ENCODE measurements at places on chromosomes 16 and 17.

- no peak for ATAC-seq
Observed at GRCh38 chr17:6641247-6641863, 495 bp downstream of the TXNDC17 start.

- no peak for ATAC-seq
Observed at GRCh38 chr17:51853857-51854256, 304.7 kb downstream of the CA10 start.

GRCh38 chr17:80265205-80266068 lies 4.8 kb downstream of the RNF213 start:
- peak; percentile 46 for ATAC-seq

GRCh38 chr16:72073560-72074230 lies 10.7 kb downstream of the HPR start:
- no peak for ATAC-seq

- ATAC-seq = no peak
Observed at GRCh38 chr17:28357901-28358197, 522 bp upstream of the POLDIP2 start.

DNA sequence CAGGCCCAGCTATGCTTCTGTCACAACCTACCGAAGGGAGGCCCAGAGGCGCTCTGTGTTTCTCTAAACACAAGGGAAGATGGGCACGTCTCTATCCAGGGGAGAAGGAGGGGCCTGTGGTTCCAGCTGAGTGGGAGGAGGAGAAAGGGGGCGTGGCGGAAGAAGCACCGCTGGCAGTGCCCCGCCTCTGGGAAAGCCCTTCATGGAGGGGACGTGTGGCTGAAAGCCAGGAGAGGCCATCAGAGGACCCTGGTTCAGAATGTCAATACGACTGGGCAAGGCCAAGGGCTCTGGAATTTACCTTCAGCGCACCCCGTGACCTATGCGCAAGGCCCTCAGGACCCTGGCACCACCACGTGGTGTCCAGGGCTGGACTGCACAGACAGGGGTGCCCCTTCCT lies 12.3 kb upstream of the SLC38A8 start:
- no peak for ATAC-seq

DNA sequence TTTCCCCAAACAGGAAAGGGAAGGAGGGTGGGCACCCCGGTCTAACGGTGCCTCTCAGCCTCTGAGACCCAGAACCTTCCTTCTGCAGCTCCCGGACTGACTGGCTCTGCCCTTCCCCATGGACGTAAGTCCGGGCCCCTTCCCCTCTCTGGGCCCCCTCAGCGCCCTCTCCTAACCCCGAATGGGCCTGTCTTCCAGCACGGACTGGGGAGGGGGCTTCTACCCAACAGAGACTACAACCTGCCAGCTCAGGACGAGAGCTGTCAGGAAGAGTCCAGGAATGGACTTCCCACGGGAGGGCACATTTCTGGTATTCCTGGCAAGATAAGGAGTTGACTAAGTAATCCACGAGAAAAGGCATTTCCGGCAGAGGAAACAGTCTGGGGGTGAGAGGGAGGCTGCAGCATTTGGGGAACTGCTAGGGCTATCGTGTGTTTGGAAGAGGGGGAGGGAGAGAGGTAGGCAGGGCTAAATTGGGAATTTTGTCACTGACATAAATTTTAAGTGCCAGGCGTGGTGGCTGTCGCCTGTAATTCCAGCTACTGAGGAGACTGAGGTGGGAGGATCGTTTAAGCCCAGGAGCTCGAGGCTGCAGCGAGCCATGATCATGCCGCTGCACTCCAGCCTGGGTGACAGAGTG lies 12.1 kb upstream of the ALDOA start:
- ATAC-seq = no peak

GRCh38 chr16:89742948-89743347 lies 21.6 kb downstream of the ZNF276 start:
- no peak for ATAC-seq

- no peak for ATAC-seq
Observed at GRCh38 chr17:59513934-59514841, 51.2 kb upstream of the DHX40 start.

- ATAC-seq = no peak
Observed at GRCh38 chr16:85928401-85928820, 29.4 kb downstream of the IRF8 start.

DNA sequence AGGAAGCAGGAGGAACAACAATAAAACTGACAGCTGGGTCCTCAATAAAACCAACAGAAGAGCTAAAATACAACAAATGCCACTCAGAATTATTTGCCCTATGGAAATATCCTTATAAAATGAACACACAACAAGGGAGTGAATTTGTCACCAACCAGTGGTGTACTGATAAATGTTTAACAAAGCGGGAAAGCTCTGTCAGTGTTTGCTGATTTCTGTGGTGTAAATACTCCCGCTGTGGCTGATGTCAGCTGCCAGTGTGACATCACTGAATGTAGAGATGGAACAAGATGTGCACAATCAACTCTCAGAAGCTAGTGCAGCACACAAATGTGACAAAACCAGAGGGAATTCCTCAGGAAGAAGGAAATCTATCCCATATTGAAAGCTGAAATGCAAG lies 51.9 kb downstream of the CDYL2 start:
- no peak for ATAC-seq

GRCh38 chr16:56652600-56652999 lies 914 bp downstream of the MT1B start:
- ATAC-seq = no peak

- peak; percentile 55 for ATAC-seq
Observed at GRCh38 chr17:67503184-67503583, 126.1 kb downstream of the PITPNC1 start.

DNA sequence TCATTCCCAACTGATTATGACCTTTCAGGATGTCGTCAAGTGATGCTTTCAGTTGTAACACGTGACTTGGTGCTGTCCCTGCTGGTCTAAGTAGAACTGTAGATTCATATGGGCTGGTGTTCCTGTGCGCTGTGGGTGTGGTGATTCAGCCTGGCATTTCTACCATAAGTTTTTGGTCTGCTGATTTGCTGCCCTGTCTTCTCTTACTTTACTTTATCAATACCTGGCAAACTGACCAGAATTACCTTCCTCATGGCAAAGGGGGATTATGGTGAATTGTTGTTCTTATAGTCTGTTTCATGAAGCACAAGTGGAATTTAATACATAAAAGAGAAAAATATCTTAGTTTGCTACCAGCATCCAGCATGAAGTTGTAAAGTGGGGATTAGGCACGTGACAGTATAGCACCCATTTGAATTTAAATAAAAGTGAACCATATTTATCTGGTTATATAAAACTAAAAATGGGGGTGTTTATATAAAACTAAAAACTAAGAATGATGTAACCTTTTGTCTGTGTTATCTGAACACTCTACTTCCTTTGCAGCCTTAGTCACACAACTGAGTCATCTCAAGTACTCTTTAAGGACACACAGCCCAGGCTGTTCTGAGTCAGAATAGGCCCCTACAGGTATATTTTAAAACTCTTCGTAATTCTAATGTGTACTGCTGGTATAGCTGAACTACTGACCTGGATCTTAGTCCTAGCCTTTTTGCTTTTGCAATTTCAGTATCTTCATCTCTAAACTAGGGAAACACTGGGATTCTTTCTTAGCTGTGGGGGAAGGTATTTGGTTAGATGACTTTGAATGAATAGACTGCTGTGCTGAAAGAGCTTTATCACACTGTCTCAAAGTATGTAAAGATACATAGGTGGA lies 28.3 kb downstream of the TTC19 start:
- ATAC-seq = peak; percentile 99

- no peak for ATAC-seq
Observed at GRCh38 chr16:86087896-86088230, 188.9 kb downstream of the IRF8 start.

DNA sequence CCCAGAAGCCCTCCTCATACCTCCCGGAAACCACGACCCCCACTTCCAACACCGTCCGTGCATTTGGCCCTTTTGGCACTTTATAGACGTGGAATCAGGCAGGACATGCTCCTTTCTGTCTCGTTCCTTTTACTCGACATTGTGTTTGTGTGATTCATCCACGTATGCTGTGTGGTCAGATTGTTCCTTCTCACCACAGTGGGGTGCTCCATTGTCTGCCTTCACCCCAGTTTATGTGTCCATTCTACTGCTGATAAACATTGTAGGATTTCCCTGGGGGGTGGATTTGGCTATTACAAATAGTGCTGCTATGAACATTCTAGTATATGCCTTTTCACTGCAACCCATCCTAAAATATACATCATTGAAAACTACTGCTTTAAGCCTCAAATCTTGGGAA lies 28.9 kb upstream of the RPH3AL start:
- no peak for ATAC-seq

DNA sequence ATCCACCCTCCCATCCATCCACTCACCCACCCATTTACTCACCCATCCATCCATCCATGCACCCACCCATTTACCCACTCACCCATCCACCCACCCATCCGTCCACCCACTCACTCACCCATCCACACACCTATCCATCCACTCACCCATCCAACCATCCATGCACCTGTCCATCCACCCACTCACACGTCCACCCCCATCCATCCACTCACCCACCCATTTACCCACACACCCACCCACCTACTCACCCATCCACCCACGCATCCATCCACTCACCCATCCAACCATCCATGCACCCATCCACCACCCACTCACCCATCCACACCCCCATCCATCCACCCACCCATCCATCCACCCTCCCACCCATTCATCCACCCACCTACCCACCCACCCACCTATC lies 12.2 kb downstream of the SOX8 start:
- no peak for ATAC-seq

- ATAC-seq = peak; percentile 18
Observed at GRCh38 chr16:11361701-11362451, 16.6 kb downstream of the RMI2 start.

DNA sequence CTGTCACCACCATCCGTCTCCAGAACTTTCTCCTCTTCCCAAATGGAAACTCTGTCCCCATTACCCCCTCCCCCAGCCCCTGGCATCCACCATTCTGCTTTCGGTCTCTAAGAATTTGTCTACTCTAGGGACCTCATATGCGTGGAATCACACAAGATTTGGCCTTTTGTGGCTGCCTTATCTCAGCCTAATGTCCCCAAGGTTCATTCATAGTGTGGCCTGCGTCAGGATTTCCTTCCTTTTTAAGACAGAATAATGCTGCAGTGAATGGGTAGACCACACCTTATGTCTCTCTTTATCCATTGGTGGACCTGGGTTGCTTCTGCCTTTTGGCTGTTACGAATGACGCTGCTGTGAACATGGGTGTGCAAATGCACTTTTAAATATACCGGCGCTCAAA lies 139.7 kb upstream of the PLCG2 start:
- no peak for ATAC-seq

DNA sequence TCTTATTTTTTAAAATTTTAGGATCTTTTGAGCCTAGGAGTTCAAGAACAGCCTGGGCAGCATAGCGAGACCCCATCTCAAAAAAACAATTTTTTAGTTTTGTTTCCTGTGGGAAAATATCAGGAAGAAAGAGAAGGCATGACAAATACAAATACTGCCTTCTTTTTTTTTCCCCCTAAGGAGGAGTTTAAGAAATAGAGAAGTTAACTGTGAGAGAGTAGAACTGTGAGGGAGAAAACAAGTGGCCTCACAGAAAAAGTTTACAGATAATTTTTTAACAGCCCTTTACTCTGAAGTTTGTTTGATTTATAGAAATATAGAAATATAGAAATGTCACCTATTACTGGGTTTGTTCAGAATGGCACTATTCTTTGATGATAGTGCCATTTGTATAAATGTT lies 21.1 kb downstream of the TTYH2 start:
- no peak for ATAC-seq

DNA sequence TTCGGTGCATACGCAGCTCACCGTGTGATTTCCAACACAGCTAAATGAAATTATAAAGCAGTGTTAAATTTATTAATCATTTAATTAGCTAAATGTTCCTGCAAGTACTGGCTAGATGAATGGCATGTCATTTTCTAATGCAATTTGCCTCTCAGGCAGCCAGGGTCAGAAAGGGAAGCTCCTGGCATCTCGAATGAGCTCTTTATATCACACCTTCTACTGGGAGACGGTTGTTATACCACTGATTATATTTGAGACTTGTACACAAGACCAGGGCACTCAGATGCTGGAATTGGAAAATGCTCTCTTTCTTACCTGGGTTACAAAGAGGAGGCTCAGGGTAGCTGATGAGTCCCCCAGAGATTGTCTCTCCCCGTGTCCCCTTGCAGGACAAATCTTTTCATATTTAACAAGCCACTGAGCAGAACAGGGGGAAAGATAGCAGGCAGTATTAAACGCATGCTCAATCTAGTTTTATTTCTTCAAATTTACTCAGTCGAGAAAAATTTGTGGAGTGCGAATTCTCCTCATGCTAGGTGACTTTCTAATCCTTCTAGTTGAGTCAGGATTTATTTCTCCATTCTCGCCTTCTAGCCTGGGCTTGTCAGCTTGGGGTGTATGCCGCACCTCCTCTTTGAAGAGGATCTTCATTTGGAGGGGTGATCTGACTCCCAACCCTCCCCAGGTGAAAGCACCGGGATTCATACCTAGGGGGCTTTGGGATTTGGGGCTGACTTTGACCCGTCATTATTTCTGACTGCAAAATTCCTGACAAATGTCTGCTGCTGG lies 441.1 kb downstream of the MAF start:
- no peak for ATAC-seq

DNA sequence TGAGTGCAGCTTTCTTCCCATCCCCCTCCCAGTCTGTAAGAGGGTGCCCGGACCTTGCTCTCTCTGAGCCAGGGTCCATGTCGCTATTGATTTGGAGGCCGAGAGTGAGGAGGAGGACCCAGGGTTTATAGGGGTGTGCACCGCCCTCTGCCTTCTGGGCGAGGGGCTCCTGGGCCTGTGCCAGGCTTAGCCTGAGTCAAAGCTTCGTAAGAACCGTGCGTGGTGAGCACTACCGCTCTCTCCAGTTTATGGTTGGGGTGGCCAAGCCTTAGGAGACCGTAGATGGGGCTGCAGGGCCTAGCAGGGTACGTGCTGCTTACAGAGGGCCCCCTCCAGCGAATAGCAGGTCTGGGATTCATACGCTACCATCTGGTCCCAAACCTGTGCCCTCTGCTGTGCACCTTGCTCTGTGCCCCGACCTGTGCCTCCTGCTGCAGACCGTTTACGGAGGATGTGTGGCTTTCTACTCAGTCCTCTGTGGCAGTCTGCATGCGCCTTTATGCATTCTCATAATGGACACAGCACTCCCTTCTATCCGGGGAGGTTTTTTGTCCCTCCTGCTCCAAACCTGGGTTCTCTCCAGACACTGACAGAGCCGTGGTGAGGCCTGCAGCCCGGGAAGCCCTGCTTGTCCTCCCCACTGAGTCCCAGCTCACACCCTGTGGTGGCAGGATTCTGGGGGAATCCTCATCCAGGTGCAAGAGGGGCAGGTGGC lies 54.7 kb downstream of the PGS1 start:
- ATAC-seq = no peak

DNA sequence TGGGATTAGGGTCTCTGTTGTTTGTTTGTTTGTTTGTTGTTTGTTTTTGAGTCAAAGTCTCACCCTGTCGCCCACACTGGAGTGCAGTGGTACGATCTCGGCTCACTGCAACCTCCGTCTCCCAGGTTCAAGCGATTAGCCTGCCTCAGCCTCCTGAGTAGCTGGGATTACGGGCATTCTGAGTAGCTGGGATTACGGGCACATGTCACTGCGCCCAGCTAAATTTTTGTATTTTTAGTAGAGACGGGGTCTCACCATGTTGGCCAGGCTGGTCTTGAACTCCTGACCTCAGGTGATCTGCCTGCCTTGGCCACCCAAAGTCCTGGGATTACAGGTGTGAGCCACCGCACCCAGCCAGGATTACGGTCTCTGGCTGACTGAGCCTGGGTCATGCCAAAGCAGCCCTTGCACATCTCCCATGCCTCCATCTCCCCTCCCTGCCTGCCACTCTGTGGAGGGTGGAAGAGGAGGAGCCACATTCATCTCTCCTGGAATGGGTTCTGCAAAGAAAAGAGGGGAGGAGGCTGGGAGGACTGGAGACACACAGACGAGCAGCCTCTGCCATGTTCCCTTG lies 59.2 kb downstream of the BEAN1 start:
- no peak for ATAC-seq

All from activated CD4-positive, CD25-positive, alpha-beta regulatory T cell treated with anti-CD3 and anti-CD28 coated beads, Interleukin-2, amount 50 U/mL, for 24 hours (primary cell).